ENCODE measurements at places on chromosomes 1 and 21.

- DNase-seq: no peak
Observed at GRCh38 chr1:93502571-93502970, 54.7 kb downstream of the FNBP1L start.

DNA sequence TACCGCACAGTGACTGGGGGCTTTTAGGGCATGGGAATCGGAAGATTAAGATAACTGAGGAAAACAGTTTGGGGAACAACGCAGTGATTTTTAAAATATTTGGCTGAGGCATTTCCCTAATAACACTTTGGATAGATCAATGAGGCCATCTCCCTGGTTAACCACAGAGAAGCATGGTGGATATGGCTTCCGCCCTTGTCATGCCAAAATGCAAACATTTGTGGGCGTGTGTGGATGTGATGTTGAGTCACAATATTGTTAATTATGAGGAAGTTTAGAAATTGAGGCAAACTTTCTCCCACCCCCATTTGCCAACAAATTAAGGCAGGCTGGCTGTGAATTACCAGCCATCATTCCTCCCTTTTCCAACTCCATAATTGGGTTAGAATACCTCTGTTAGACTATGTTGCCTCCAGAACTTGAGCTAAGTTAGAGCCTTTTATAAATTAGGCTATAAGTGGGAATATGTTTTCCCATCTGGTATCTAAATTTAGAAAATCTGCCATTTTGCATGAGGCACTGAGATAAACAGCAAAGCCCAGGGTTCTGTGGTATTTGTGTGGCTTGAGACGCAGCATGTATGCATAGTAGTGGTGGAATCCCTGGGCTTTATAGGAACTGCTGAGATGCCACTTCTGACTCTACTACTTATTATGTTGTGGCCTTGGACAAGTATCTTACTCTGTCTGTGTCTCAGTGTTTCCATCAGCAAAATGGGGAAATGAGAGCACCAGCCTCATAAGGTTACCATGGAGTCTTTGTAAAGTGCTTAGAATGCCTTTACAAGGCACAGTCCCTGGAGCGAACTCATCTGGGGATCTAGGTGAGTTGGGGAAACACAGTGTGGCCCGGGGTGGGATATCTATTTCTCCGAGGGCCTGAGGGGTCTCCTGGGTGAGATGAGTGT, 154.6 kb downstream of the C1orf94 start:
- peak; percentile 10 for DNase-seq

GRCh38 chr1:168509210-168509609, 34.6 kb downstream of the XCL2 start:
- no peak for DNase-seq

DNA sequence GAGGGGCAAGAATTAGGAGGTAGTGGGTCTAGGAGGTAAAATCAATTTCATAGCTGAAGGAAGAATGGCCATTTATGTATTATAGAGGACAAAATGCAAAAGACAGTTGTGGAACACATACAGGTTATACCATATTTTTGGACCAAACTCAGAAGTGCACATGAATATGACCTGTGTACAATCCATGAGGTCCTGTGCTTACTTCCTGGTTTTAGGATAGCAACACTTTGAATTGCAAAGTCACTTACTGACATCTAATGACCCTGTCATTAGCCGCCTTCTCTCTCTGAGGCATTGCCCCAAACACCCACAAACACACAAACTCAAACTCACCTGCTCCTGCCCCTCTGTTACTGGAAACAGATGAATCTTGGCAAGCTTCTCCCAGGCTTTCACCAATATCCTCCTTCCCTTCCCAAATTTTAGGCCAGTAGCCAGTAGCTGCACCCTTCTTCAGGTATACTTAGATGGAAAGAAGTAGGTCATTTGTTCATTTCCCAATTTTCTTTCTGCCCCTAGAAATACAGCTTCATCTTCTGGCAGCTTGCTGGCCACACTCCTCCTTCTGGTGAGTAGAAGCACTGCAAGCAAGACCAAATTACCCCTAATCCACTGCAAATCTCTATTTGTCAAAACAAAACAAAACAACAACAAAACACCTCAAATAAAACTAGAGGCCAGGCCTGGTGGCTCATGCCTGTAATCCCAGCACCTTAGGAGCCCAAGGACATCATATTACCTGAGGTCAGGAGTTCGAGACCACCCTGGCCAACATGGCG, 13.7 kb upstream of the RPL5 start:
- peak; percentile 72 for DNase-seq

DNA sequence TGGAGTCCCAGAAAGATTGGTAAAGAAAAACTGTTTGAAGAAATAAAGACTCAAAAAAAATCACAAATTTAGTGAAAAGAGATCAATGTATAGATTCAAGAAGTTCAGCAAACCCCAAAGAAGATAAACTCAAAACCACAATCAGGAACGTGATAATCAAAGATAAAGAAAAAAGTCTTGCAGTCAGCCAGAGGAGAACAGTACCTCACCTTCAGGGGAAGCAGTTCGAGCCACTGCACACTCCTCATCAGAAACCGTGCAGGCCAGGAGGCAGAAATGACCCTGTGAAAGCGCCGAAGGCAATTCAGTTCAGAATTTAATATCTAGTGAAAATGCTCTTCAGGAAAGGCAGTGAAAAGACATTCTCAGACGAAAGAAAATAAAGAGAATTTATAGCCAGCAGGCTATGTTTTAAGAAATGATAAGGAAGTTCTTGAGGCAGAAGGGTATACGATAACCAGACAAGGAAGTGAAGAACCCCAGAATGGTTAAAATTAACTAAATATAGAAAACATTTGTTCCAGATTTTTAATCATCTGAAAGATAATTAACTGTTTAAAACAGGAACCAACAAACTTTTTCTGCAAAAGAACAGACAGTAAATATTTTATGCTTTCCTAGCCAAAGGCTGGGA, 13.5 kb upstream of the SUMO3 start:
- DNase-seq: no peak

DNA sequence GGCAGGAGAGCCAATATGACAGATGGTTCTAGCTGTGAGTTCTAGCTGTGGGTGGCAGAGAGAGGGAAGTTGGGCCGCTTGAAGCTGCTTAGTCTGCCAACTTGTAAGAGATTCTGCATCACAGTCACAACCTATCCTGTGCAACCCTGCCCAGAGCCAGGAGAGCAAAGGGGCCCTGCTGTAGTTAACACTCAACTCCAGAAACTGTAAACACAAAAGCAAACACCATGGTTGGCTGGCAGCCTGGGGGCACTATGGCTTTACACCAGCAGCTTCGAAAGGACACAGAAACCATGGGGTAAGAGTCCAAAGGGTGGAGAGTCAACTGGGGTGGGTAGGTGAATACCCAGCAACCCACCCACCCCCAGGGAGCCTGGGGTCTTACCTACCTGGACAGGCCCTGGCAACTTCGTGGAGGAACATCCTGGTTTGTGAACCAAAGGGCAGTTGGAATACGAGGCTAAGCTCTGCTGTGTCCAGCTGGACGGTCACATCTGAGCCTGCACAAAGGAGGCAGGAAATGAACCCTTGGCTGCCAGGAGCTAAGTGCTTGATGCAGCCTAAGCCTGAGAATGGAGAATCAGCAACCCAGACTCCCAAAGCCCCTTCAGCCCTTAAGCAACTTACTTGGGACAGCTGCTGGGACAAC, 6.4 kb downstream of the INPP5B start:
- no peak for DNase-seq

DNA sequence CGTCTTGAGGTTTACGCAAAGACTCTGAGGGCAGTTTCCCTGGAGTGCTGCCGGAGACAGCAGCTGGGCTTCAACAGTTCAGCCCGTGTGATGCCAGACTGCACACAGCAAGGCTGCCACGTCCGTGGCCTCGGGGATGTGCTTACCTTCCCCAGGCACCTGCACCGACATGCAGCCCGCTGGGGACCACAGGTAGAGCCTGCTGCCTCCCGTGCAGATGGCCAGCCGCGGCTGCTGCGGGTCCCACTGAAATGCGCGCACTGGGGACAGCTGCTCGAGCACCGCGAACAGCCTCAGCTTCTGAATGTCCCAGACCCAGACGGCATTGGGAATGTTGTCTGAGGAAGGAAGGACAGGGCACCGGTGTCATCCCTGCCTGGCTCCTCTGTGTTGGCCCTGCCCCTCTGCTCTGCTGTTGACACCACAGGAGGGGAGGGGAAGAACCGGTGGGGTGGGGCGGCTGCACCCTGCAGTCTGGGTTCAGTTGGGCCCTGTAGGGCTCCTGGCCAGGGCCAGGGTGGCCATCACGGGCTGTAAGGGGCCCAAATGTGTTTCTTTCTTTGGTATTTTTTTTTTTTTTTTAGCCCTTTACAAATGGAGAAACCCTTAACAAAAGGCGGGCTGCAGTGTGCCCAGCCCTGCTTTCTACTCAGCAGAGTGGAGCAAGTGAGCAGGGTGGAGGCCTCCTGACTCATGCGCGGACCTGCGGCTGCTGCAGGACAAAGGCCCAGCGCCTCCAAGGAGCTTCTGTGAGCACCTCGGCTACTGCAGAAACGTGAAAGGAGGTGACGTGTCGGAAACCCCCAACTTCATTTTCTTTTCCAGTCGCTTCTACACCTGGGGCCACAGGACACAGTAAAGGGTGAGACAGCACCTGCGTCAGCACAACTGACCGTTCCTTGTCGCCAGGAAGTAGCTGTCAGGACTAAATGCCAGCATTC, 6.8 kb downstream of the TPRG1L start:
- DNase-seq: no peak

GRCh38 chr1:51463561-51463960, 55.5 kb downstream of the EPS15 start:
- no peak for DNase-seq

DNA sequence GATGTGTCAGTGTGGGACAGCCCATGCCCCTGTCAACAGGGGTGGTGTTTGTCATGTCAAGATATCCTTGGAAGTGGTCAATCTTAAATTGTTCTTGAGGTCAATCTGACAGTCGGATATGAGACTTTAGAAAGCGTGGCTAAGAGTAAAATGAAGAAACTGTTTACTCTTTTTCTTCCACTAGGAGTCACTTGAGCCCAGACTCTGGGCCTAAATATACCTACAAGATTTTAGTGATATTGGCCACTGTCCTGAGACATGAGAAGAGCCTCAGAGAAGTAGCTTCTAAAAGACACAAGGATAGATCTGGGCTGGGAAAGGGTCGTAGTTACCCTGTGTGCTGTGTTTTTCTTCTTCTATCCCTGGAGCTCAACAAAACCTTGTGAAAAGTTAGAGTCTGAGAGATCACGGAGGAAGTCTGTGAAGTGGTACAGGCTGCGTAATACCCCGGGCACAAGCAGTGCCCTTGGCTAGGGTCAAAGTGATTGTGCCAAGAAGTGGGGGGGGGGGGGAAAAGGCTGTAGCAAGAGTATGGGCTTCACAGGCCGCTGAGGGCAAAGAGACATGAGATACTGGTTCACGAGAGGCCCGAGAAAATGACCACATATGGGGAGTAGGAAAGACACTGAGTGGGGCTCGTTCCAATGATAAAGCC, 355.2 kb upstream of the GREM2 start:
- no peak for DNase-seq

GRCh38 chr1:25615172-25615541, 1.4 kb upstream of the MAN1C1 start:
- no peak for DNase-seq

GRCh38 chr1:243723050-243723449, 127.0 kb downstream of the AKT3 start:
- no peak for DNase-seq

- no peak for DNase-seq
Observed at GRCh38 chr1:153238527-153238926, 21.0 kb upstream of the LORICRIN start.

GRCh38 chr21:38806153-38806941, 618 bp downstream of the ETS2 start:
- peak; percentile 26 for DNase-seq

DNA sequence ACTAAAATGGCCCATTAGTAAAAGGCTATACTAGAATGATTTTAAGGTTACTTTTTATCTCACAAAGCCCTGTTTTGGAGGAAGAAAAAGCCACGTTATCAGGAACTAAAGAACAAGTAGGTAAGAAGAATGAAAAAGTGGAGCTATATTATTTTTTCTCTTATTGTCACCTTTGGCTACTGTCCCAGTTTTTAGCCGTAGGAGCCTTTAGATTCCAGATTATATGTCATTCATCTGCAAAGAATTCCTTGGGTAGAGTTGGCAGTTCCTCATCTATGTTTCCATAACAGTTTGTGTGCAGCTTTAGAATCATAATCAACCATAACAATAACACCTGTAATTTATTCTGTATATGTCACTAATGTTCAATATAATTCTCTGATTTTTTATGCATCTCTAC, 83.8 kb downstream of the TPR start:
- DNase-seq: no peak

DNA sequence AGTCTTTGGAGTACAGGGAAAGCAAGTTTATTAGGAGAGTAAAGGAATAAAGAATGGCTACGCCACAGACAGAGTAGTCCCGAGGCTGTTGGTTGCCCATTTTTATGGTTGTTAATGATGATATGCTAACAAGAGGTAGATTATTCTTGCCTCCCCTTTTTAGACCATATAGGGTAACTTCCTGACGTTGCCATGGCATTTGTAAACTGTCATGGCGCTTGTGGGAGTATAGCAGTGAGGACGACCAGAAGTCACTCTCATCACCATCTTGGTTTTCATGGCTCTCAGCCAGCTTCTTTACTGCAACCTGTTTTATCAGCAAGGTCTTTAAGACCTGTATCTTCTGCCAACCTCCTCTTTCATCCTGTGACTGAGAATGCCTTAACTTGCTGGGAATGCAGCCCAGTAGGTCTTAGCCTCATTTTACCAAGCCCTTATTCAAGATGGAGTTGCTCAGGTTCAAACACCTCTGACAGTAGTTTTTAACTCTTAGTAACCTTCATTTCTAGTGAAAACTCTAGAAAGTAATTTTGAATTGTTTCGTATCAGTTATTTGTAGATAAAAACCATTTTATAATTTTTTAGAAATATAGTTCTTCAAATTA, 26.2 kb downstream of the TCP10L start:
- no peak for DNase-seq

DNA sequence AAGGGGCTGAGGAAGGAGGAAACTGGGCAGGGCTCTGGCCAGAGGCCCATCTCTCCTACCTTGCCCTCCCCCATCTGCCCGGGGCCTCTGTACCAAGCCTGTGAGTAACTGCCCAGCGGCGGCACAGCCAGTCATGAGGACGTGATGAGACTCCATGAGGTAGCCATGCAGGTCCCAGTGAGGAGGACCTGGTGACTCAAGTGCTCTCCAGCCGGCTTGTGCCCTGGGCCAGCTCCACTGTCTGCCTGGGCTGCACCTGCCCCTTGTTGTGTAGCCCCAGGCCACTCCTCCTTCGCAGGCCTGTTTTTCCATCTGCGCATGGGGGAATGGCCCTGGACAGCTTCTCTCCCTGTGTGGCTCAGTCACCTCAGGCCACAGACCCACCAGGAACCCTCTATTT, 42.0 kb upstream of the PADI1 start:
- no peak for DNase-seq

DNA sequence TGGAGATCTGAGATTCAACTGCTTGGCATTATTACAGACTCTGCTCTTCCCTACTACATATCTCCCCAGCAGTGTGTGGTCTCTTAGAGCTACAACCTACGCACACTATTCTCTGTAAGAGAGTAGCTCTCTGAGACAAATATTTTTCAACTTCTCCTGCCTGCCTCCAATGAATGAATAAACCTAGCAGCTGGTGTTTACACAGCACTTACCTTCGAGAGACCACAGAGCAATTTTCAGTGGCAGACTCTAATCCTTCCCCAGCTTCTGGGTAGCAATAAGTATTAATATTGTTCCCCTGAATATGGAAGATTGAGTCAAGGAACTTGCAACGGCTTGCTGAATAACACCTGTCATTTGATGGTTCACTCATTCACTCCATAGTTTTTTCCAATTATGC, 350.9 kb upstream of the SPAG17 start:
- DNase-seq: no peak

GRCh38 chr1:156082309-156083091, at the start of gene MEX3A:
MEX3A (minus strand) TSS chr1:156082465; CDS start chr1:156081998, 467 bp downstream.
- DNase-seq: peak; percentile 58

Measured in GM12865 (cell line).